ENCODE measurements at places on chromosomes 11 and 22.

DNA sequence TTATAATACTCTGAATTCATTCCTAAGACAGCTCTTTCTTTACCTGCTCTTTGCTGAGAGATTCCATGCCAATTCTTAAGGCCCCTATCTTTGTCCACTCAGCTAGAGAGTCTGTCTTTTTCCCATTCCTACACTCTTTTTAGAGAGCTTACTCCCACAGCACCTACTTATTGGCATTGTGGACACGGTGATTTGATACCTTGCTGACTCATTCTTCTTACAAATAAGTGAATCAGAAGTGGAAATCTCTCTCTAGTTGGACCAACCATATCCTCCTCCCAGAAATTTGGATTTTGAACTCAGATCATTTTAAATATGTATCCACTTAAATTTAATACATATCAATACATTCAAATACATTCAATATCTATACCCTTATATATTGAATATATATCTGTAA, 32.5 kb upstream of the OR6M1 start:
- no peak for DNase-seq
- no peak overlapping the region for H3K27ac ChIP-seq
- no peak overlapping the region for H3K4me3 ChIP-seq
- H3K36me3 ChIP-seq, result no peaks in the 10 kb centered on the region

- no peaks in the 10 kb centered on the region for H3K4me1 ChIP-seq
- peaks cover 1% of the 10 kb centered on the region for H3K36me3 ChIP-seq
- H3K27ac ChIP-seq, result no peak overlapping the region
- no peak for DNase-seq
- no peak overlapping the region for H3K4me3 ChIP-seq
- no peaks in the 10 kb centered on the region for H3K27me3 ChIP-seq
Measured at GRCh38 chr11:85845124-85845631, 10.0 kb upstream of the CCDC83 start.

- H3K27me3 ChIP-seq, result peaks cover 24% of the 10 kb centered on the region
- no peaks in the 10 kb centered on the region for H3K4me1 ChIP-seq
- no peak overlapping the region for H3K4me3 ChIP-seq
- no peak overlapping the region for H3K27ac ChIP-seq
Measured at GRCh38 chr11:111045874-111046273, 199.7 kb upstream of the POU2AF2 start.

DNA sequence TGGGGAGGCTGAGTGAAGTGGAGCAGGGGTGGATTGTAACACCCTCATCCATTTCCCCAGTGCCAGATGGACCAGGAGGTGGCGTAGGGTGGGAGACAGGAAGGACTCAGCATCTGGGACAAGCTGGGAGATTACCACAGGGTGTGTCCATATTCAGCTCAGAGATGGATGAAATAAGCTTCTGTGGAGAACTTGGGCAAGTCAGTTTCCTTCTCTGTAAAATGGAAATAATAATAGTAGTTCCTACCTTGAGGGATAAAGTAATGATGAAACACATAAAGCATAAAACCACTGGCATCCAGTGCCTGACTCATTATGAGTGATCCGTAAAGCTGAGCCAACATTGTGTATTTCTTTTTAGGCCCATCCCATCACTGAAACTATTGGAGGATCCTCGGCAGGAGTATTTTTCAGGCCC, 607 bp upstream of the ROBO4 start:
- H3K27me3 ChIP-seq, result peaks cover 21% of the 10 kb centered on the region
- no peaks in the 10 kb centered on the region for H3K4me1 ChIP-seq
- H3K27ac ChIP-seq, result no peak overlapping the region

GRCh38 chr11:85137597-85137996, 489.5 kb downstream of the DLG2 start:
- H3K27ac ChIP-seq, result no peak overlapping the region
- no peaks in the 10 kb centered on the region for H3K4me1 ChIP-seq

DNA sequence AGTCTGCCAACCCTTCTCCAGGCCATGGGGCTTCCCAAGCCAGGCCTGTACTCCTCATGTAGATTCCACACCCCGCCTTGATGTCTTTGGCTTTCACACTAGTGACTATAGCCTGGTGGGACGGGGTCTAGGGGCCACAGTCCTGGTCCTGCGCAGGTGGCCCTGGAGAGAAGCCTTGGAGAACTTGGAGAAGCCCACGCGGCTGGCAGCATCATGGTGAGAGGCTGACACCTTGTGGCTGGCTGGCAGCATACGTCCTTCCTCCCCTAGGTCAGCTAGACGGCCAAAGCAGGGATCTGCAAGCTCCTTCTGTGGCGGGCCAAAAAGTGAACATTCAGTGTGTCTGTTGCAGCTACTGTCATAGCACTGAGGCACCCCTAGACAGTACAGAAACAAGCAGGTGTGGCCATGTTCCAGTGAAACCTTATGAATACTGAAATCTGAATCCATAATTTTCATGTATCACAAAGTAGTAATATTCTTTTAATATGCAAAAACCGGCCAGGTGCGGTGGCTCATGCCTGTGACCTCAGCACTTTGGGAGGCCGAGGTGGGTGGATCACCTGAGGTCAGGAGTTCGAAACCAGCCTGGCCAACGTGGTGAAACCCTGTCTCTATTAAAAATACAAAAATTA, 42.0 kb downstream of the FAM83F start:
- H3K4me1 ChIP-seq, result no peaks in the 10 kb centered on the region
- H3K27ac ChIP-seq, result no peak overlapping the region
- no peaks in the 10 kb centered on the region for H3K36me3 ChIP-seq
- H3K27me3 ChIP-seq, result peaks cover 30% of the 10 kb centered on the region

DNA sequence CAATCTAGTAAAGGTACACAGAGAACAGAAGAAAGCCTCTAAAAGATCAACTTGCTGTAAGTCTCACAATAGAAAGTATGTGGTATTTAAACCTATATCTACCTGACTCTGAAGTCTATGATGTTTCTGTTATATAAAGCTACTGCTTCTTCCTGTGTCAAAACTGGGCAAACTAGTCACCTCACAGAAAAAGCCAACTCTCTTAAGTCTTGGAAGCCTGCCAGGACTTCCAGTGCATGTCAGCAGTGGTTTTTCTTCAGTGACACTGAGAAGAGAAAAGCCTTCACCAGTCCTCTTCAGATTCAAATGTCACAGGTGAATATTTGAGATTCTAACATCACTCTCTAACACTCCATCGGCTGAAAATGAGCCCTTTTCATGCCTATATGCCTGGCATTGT, 808.0 kb downstream of the DLG2 start:
- no peak overlapping the region for H3K4me3 ChIP-seq
- no peaks in the 10 kb centered on the region for H3K36me3 ChIP-seq
- H3K4me1 ChIP-seq, result no peaks in the 10 kb centered on the region
- no peaks in the 10 kb centered on the region for H3K27me3 ChIP-seq

Data from central memory CD8-positive, alpha-beta T cell (primary cell).